ENCODE measurements at places on chromosomes 12 and 14. TPM values are rescaled to one million over a fixed set of nuclear protein-coding genes. Genes with fewer than 3 reads are reported as not detected.

IRAK3 gene
- 10.8 TPM for total RNA-seq

FBRSL1 gene
- 3.6 TPM for total RNA-seq

KLRC1 gene
- 0.15 TPM for total RNA-seq

EFS gene
- 1.7 TPM for total RNA-seq

SDR39U1 gene
- total RNA-seq, result 16.4 TPM

TBK1 gene
- total RNA-seq, result 36.5 TPM

REC8 gene
- total RNA-seq, result 2.3 TPM

HAL gene
- total RNA-seq, result under 0.01 TPM

LRRC43 gene
- 3.3 TPM for total RNA-seq

ANKRD13A gene
- total RNA-seq, result 211 TPM

LRTM2 gene
- not detected for total RNA-seq

Data from smooth muscle cell of trachea (primary cell).